Renal cortical epithelial cell (primary cell): ENCODE measurements at places on chromosomes 6 and 20. TPM values are rescaled to one million over a fixed set of nuclear protein-coding genes. Genes with fewer than 3 reads are reported as not detected.

- DNase-seq: no peak
Observed at GRCh38 chr20:22701679-22702308, 117.4 kb upstream of the FOXA2 start.

- DNase-seq: no peak
Observed at GRCh38 chr6:113281431-113281830, 575.7 kb upstream of the MARCKS start.

- peak; percentile 59 for DNase-seq
Observed at GRCh38 chr6:168060521-168060931, 18.5 kb downstream of the FRMD1 start.

KCNB1 gene
- total RNA-seq: under 0.01 and 0.30 TPM in 2 replicates

- DNase-seq: no peak
Observed at GRCh38 chr6:20770773-20771172, 236.5 kb downstream of the CDKAL1 start.

DNA sequence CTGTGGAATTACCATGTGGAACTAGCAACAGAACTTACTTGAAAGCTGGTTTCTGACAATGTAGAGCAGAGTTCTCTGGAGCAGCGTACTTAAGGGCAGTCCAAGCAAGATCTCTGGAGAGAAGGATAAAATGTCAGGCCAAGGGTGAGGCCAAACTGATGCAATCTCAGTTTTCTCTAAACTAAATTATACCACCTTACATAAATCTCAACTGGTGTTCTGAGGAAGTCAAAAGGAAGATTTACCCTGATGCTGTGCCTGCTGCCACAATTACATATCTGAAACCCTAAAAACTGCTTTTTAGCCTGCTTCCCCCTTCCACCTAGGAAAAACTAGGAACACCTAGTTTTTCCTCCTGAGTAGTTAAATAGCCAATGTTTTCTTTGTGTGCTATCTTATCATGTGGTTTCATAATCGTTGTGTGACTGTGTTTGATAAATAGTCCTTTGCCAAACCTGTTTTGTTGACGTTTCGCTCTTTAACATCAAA is 28.1 kb downstream of the NCOA7 start:
- no peak for DNase-seq

TMX4 gene
- total RNA-seq: 13.5 and 31.1 TPM in 2 replicates

DNA sequence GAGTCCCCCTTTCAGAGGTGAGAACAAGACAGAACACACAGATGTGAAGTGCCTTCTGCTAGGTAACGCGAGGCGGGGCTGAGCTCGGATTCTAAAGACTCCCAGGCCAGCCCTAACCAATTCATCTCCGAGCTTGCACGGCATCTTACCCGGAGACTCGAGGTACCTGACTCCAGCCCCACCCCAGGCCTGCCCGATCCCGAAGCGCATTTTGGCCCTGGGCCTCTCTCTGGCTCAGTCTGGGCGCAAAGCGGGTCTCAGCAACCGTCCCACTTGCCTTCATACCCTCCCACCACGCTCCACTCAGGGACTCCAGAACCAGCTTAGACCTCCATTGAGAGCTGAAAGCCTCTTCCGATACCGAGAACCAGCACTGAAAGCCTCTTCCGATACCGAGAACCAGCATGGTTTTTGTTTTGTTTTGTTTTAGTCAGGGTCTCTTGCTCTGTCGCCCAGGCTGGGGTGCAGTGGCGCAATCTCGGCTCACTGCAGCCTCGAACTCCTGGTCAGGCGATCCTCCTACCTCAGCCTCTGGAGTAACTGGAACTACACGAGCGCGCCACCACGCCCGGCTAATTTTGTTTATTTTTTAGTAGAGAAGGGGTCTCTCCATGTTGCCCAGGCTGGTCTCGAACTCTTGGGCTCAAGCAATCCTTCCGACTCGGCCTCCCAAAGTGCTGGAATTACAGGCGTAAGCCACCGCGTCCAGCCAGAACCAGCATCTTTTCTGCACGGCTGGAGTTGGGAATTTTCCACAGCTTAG is 557 bp upstream of the DYNLRB1 start:
- DNase-seq: peak; percentile 61

BMP7 gene
- 0.10 TPM in 1 of 2 replicates, not detected in the other for total RNA-seq

TXLNB gene
- total RNA-seq: 0.05 TPM in 1 of 2 replicates, not detected in the other

DNA sequence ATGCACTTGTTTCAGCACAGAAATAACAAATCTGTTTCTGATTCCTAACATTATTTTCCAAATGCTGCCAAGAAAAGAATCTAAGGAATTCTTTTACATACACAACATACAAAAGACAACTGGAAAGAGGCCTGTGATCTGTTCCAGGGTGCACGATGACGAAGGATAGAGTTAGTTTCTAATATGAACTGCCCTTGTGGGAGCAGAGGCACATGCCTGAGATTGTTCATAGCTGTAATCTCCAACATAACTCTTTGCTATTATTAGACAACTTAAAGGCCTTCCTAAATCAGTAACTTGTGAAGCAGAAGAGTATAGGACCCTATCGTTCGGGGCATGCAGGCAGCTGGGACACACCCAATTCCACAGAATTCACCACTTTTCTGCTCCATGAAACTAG is 41.2 kb upstream of the NHSL1 start:
- no peak for DNase-seq

SLPI gene
- total RNA-seq: 58.2 and 256 TPM in 2 replicates

GSTA4 gene
- 16.3 and 36.6 TPM in 2 replicates for total RNA-seq

DNA sequence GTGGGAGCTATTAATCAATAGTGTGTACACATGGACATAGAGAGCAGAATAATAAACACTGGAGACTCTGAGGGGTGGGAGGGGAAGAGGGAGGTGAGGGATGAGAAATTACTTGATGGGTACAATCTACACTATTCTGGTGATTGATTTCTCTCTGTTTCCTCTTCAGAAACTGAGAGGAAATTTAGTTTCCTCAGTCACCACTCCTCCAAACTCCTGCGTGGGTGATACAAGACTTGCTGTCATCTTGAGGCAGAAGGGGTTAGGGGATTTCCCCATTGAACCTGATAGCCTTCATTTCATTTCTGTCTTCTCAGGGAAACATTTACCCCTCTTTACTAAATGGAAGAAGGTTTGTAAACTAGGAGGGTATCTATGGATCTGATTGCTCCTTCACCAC is 84.3 kb upstream of the ESR1 start:
- no peak for DNase-seq

GRCh38 chr6:98970469-98970868 is 22.7 kb upstream of the FBXL4 start:
- no peak for DNase-seq

DNA sequence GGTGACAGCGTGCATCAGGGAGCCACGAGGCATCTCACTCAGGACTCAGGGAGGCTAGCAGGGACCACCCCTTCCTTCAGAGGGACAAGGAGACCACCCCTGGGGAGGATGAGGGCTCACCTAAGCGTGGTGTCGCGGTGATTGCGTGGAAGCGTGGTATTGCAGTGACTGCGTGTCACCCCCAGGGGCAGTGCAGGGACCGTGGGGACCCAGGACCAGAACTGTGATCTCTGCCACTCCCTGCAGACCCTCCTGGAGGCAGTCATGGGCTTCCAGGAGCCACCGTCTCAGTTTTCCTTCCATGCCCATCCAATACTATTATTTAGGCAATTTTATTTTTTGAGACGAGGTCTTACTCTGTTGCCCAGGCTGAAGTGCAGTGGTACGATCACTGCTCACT is 147.1 kb downstream of the TAF4 start:
- no peak for DNase-seq

DNA sequence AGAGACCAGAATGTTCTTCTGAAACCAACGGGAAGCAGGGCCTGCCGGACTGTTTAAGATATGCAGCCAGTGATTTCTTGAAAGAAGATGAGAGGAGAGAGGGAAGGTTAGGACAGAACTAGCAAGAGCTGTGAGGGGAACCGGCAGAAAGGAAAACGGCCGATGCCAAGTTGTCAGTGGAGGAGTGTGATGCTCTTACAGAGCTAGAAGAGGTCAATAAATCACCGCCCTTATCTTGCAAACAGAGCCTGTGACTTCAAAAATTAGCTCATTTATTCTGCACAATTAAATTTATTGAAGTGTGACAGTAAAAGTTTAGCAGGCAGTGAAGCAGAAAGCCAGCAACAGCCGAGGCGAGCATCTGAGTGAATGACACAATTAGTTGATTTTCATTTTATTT is 509.5 kb upstream of the ID4 start:
- DNase-seq: peak; percentile 71

GRCh38 chr20:10826111-10826510 is 152.3 kb upstream of the JAG1 start:
- DNase-seq: no peak

MARCKS gene
- 74.0 and 94.8 TPM in 2 replicates for total RNA-seq

DNA sequence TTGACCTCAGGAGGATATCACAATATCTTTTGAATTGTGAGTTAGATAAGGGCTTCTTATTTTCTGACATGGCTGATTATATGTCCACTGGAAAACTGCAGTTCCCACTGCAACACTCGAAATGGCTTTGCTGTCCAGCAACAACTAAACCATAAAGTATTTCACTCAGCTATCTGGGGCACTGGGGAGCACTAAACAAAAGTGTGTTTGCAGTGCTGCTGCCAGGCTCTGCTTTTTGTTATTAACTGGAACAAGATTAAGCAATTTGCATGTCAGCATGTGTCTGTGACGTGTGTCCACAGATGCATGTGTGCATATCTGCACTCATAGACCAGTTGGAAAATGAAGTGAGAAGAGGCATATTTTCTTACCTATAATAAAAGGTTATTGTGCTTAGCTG is 107.8 kb upstream of the CCN2 start:
- DNase-seq: no peak

NRN1 gene
- 0.45 and 3.6 TPM in 2 replicates for total RNA-seq

DNA sequence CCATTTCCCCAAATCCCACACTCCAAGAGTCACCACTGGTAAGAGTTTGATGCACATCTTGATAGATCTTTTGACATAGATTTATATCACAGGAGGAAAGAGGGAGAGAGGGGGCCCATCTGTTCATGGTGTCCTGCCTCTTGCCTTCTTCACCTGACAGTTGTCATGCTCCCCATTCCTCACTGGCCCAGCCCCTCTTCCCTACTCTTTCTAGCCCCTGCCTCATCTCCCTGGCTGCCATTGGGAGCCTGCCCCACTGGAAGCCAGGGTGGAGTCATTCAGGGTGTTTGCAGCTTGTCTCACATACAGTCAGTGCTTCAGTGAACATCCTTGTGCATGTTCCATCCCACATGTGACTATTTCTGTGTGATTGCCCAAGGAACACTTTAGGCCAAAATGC is 27.6 kb downstream of the SIRPA start:
- no peak for DNase-seq

GRCh38 chr6:73538116-73538779 is 17.4 kb upstream of the EEF1A1 start:
- DNase-seq: no peak

DNA sequence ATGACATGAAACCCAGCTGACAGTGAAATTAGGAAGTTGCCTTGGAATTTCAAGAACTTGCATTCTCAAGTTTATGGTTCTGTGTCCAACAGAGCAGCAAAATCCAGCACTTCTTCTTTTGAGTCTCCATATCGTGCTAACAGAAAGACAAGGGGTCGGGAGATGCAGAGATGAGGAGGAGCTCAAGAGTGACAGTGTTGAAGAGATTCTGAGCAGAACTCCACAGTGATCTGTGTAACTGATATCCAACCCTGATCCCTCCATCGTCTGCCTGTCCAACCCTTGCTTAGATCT is 21.2 kb upstream of the BTN1A1 start:
- no peak for DNase-seq

SMPDL3A gene
- 8.4 and 9.6 TPM in 2 replicates for total RNA-seq

DNA sequence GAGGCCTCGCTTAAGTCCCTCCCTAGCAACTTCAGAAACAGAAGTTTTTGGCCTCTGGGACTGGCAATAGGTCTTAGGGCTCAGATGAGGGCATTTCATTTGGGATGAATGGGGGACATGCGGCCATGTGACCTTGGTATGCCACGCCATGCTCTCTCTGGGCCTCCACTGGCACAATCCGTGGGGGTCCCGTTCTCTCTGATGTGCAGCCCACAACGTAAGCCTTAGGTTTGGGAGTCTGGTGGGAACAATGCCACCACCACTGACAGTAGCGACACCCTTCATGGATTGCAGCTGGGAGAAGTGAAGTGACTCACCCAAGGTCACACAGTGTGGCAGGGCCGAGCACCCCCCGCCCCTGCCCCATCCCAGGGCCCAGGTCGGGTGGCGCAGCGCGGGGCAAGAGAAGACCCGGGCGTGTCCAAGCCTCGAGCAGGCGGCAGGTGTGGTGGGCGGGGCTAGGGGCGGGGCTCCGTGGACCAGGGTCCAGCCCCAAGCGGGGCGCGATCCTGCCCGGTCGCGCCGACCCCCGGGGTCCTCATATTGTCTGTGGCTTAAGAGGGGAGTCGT is 864 bp upstream of the CEBPB start:
- DNase-seq: no peak

ZKSCAN3 gene
- 3.6 and 11.3 TPM in 2 replicates for total RNA-seq

- no peak for DNase-seq
Observed at GRCh38 chr6:30839671-30840070, 44.6 kb upstream of the DDR1 start.

PSMB9 gene
- 8.3 and 52.1 TPM in 2 replicates for total RNA-seq

CST4 gene
- total RNA-seq: not detected in 2 replicates

DNA sequence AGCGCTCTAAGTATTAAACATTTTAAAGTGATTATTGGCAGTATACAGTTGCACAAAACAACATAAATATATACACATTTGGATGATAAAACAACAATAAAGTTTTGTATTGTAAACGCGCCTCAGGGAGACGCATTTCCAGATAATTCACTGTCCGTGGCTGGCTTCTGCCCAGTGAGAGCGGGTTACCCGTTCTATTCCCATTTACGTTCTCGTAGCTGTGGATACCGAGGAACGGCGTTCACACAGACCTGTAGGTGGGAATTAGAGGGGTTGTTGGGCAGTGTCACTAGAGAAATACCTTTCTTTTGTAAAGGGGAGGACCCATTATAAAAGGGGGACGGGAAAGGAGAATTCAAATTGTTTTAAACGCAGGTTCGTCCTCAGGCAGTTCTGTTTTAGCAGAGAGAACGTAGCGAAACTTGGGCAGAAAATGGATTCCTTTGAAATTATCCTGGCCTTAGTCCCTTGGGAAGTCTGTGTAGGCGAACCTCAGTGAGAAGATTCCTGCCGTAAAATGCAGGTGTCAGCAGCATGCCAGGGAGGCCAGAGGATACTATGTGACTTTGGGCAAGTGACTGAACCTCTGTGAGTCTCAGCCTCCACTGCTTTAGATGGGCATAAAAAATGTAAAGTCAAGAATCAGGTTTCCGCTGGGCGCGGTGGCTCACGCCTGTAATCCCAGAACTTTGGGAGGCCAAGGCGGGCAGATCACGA is 756 bp downstream of the MTG2 start:
- no peak for DNase-seq

GSTA3 gene
- not detected in 2 replicates for total RNA-seq

DNA sequence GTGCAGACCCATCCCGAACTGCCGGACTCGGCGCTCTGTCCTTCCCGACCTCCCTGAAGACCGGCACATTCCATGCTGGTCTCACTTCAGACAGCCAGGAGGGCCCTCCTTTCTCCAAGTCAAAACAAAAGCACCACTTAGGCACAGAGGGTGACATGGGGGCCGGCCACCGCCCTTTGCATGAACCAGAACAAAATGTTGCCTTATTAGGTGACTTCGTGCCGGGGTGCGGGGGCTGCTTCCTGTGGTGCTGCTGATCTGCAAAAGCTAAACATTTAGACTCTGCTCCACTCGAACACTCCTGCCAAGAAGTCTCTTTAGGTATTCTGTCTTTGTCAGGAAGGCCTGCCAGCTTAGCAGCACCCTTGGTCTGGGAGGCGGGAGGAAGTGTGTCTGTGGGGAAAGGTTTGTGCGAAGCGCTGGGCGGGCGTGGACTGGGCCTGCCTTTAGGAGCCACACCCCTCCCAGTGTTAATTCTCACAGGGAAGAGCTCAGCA is 133.8 kb downstream of the SMOC2 start:
- DNase-seq: no peak

- no peak for DNase-seq
Observed at GRCh38 chr6:40256831-40257230, 322.6 kb upstream of the MOCS1 start.

GRCh38 chr20:38184101-38184500 is 19.0 kb upstream of the TGM2 start:
- DNase-seq: peak; percentile 95

CLVS2 gene
- total RNA-seq: under 0.01 TPM in 1 of 2 replicates, not detected in the other
